ENCODE measurements at places on chromosomes 3 and 15. TPM values are rescaled to one million over a fixed set of nuclear protein-coding genes. Genes with fewer than 3 reads are reported as not detected.

DNA sequence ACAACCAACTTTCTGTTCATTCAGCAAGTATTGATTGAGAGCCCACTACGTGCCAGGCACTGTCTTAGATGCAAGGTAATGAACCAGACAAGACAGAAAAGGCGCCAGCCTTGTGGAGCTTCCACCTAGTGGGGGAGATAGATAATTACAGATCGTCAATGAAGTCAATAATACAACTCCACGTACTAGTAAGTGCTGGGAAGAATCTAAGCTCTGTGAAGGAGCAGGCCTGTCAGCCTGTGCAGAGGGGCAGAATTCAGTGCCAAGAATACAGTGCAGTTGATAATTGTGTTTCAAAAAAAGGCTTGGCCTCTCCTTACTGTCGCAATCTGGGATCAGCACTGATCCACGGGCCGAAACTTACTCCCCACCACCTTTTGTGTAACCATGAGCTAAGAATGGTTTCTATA, 186.3 kb downstream of the FEZF2 start:
- no peak overlapping the region for H3K4me3 ChIP-seq
- peaks cover 4% of the 10 kb centered on the region for H3K4me1 ChIP-seq
- no peaks in the 10 kb centered on the region for H3K27me3 ChIP-seq
- H3K36me3 ChIP-seq = no peaks in the 10 kb centered on the region
- peak; percentile 13 for DNase-seq

ACKR2 gene
- 1.9 TPM for total RNA-seq

- no peaks in the 10 kb centered on the region for H3K4me1 ChIP-seq
- H3K4me3 ChIP-seq = no peak overlapping the region
- peaks cover 4% of the 10 kb centered on the region for H3K27me3 ChIP-seq
- H3K36me3 ChIP-seq = no peaks in the 10 kb centered on the region
Measured at GRCh38 chr3:52373676-52374075, 57.6 kb downstream of the DNAH1 start.

PRTG gene
- 10.8 TPM for total RNA-seq

- DNase-seq = peak; percentile 18
- H3K36me3 ChIP-seq = no peaks in the 10 kb centered on the region
- no peaks in the 10 kb centered on the region for H3K4me1 ChIP-seq
- no peak overlapping the region for H3K27ac ChIP-seq
Measured at GRCh38 chr15:59632714-59633113, 21.1 kb downstream of the GCNT3 start.
